ENCODE measurements at places on chromosomes 7 and 10. TPM values are rescaled to one million over a fixed set of nuclear protein-coding genes. Genes with fewer than 3 reads are reported as not detected.

- DNase-seq: no peak
Measured at GRCh38 chr10:118966076-118966849, 63.3 kb upstream of the NANOS1 start.

- peak; percentile 21 for DNase-seq
Measured at GRCh38 chr7:26397796-26398426, 106.2 kb downstream of the SNX10 start.

GRCh38 chr7:44634839-44635591 lies 28.6 kb downstream of the OGDH start:
- no peak for DNase-seq

DNA sequence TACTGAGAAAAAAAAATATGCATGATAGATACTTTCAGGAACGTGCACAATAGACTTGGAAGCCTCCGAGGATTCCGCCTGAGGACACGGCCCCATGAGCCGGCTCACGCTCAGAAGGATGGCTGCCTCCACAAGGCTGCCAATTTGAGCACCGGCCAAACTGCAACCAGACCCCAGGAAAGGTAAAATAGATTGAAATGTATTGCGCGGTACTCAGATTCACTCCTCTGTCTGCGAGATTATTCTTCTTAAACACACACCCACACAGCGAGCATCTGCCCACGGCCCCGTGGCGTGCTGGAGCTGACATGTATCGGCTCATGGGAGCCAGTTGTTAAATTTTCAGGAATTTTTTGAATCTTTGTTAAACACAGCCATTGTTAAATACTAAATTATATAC lies 653.2 kb upstream of the MKI67 start:
- DNase-seq: no peak

GRCh38 chr10:77004917-77005564 lies 632.6 kb downstream of the KCNMA1 start:
- DNase-seq: no peak

TMEM229A gene
- 2.0 TPM for total RNA-seq
